Stimulated activated CD4-positive, alpha-beta T cell treated with anti-CD3 and anti-CD28 coated beads, Interleukin-4, amount 100 ng/mL, for 4 hours (primary cell): ENCODE measurements at places on chromosomes 13 and 19.

DNA sequence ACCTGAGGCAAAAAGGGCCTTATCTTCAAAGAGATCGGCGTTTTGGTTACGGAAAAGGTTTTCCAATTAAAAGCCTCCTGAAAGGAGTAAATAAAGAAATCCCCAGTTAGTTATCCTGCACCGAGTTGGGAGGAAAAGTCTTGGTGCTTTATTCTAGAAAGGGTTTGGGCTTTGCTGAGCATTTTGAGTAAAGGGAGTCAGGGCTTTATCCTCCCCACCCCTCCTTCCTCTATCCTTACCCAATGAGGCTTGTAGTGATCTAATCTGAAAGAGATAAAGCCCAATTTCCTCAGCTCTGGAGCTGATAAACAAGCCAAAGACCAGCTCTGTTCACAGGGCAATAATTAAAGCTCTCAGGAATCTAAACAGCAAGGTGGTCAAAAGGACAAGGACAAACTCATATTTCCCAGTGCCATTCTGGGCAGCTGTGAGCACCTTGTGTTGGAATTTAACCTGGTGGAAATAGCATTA lies 188.9 kb upstream of the TSC22D1 start:
- no peak for DNase-seq

DNA sequence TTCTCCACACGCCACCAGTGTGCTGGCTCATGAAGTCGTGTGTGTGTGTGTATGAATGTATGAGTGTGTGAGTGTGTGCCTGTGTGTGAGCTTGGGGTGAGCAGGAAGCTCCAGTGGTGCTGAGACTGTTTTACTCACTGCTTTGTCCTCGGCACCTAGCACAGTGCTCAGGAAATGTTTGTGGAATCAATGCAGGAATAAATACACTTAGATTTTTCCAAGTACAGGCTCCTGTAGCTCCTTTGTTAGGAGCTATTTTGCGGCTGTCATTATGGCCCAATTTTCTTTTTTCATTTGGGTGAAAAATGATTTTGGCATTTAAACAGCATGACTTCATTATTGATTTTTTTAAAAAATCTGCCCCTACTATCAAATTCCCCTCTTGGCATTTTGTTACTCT lies 193.5 kb upstream of the KL start:
- no peak for DNase-seq

DNA sequence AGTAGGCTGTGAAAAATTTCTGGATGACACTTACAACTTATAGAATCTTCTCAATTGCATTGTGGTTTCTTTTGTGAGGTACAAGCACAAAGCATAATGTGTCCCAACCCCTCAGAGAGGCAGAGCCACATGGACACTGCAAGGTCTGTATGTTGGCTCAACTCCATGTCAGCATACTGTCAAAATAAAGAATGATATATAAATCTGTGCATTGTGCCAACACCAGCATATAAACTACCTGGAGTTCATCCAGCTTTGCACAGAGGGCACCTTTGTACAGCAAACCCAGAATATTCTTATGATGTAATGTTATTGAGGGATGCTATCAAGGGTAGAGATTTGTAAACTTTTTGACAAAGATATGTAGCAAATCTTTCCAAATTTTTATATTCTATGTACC lies 1065.8 kb upstream of the MIR17HG start:
- no peak for DNase-seq

DNA sequence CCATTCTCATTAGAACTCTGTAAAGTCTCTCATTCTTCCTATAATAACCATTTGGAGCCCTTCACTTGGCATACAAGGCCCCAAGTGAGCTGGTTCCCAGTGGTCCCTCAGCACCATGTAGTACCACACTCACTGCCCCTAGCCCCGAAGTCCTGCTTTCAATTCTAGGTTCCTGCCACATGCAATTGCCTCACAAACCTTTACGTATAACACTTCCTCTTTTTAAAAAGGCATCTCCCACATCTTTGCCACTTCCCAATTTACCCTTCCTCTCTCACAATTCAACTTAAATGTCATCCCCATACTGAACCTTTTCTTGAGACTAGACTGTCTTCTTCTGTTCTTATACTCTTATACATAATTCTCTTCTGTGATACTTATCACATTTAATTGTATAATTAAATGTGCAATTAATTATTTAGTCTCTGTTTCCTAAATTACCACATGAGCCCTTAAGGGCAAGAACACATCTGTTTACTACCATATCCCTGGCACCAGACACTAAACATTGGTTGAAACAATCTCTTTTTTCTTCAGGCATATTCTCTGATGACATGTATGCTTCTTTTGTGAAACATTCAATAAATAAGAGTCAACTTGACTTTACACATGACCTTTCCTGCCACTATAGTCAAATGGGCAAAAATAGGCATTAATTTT lies 304.0 kb downstream of the SPRY2 start:
- DNase-seq: no peak

- no peak for DNase-seq
Measured at GRCh38 chr13:96544957-96545356, 449.3 kb downstream of the OXGR1 start.

DNA sequence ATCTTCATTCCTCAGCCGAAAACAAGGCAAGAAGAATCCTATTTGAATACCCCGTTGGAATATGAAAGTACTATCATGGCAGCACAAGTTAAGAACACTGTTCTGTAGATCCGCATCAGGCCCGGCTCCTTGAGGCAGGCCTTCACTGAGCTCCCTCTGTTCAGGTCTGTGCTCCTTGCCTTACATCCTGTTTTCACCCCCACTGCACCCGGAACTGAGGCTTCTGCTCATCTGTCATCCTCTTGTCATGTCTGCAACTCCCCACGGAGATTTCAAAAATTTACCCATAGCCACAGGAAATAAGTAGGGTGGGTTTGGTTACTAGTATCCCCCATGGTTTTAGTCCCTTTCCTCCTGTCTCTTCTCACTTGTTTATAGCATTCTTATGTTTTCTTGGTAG lies 861.9 kb downstream of the GPC5 start:
- no peak for DNase-seq
